ENCODE measurements at places on chromosomes 4 and X.

DNA sequence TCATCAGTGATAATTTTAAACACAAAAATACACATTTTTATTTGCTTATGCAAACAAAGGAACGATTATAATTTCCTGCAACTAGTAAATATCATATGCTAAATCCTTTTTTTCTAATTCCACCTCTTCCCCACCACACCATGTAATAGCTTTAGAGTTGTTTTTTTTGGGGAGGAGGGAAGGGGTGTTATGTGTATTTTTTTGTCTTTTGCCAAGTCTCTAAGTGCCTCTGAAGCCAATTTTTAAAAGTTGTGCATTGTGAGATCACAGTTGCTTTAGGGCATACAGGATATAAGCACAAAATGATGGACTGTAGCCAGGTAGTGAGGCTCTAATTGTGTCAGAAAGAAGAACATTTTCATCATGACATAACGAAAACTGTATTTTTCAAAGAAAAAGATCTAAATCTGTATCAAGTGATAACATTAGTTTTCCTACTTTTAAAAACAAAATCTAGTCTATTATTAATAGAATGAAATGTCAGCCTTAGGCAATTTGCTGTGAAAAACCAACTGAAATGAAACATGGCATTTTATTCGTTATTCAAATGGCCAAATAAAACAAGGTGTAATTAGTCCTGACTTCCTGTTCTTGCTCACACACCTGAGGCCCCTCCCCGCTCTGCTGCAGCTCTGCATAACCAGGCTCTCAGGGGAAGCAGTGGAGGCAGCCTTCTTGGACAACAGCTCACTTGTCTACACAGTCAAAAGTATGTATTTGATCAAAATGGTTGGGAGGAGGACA lies 157.4 kb downstream of the PALLD start:
- DNase-seq, result peak; percentile 72

DNA sequence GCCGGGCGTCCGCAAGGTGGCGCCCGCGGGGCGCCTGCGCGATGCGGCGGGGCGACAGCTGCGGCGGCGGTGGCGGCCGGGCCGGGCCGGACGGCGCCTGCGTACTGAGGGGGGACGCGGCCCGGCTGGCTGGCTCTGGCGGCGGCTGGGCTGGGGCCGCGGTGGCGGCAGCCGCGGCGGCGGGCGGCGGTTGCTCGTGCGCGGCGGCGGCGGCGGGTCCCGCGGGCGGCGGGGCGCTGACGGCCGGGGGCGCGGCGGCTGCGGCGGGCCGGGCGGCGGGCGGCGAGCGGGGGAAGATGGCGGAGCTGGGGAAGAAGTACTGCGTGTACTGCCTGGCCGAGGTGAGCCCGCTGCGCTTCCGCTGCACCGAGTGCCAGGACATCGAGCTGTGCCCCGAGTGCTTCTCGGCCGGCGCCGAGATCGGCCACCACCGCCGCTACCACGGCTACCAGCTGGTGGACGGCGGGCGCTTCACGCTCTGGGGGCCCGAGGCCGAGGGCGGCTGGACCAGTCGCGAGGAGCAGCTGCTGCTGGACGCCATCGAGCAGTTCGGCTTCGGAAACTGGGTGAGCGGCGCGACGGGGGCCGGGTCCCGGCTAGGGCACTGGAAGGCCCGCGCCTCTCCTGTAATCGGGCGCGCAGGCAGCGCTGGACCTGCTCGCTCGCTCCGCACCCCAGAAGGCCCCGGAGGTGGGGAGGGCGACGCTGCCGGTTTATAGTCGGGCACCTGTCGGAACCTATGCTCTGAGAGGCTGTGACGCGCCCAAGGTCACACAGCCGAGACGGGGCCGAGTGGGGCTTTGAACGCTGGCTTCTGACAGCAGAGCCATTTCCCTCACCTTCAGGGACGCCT lies at the start of gene TADA2B:
TSS of gene TADA2B (plus strand) at position 89 of the 853 bp plus-strand sequence. CDS start at position 297, 208 bp downstream.
- DNase-seq, result no peak

- DNase-seq, result no peak
Observed at GRCh38 chr4:16123356-16124084, 39.7 kb upstream of the PROM1 start.

DNA sequence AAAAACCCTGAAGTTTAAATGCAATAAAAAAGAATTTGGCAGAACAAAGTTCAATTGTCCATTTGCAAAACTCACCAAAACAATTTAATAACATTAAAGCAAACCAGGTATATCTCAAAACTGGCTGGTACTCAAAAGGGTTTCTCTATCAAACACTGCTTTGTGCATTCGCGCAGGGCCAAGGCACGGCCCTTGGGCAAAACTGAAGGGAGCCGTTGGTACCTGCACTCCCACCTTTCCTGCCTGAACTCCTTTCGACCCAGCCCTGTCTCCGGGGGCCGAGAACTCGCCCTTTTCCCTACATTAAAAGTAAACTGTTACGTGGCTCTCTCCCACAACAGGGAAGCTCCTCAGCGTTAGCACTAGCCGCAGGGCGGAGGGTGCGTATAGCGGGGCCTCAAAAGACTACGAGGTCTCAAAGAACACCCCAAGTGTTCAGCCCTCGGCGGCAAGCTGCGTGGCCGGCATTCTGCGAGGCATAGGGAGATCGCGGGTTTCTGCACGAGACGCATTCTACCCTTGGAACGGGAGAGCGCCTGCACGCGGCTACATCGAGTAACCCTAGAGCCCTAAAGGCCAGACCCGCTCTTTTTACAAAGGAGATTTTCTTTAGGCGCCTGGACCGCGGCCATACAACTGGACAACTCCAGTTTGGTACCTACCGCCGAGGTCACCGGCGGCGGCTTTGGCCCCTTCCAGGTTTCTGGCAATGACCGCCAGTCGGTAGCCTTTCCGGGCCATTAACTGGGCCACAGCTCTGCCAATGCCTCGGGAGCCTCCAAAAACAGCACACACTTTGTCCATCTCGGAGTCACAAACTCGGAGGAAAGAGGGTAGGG lies 550 bp downstream of the CBR4 start:
- no peak for DNase-seq

- DNase-seq, result no peak
Observed at GRCh38 chr4:176090115-176090514, 24.5 kb downstream of the WDR17 start.

GRCh38 chr4:85086721-85087120 lies 120.2 kb upstream of the WDFY3 start:
- DNase-seq, result no peak

DNA sequence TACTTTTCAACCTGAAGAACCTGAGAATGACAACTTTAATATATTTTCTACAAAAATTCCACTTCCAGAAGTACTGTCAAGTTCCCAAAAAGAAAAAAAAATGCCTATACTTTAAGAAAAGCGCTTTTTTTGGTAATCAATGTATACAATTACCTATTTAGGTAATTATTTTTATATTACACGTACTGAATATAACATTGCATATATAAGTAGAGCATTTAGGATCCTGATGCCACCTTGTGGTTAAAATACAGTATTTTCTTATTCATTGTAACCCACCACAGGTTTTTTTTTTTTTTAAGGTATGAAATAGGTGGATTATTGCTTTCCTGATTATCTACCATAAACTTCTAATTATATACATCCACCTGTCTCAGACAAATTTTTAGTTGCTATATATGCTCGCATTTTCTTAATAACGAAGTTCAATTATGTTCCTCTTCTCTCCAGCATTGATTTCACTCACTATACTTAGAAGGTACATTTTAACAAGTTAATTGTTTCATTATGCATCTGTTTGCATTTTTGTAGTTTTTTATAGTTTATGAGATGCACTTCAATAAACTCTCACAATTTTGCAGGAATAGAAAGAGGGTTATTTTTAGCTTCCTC lies 5.2 kb downstream of the MAP9 start:
- DNase-seq, result no peak

DNA sequence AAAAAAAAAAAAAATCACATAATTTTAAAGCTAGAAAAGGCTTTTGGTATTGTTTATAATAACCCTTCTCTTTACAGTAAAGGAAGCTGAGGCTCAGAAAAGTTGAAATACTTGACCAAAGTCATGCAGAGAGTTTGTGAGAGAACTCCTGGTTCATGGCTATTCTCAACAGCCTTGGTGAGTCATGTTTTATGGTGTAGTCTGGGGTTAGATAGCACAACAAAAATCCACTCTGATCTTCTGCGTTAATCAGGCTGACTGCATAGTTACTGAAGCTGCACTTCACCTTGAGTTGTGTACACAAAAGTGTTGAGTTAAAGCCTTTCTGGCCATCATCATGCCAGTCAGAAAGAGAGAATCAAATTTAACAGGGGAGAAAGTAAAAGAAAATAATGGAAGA lies 19.3 kb upstream of the SFRP2 start:
- DNase-seq, result no peak

DNA sequence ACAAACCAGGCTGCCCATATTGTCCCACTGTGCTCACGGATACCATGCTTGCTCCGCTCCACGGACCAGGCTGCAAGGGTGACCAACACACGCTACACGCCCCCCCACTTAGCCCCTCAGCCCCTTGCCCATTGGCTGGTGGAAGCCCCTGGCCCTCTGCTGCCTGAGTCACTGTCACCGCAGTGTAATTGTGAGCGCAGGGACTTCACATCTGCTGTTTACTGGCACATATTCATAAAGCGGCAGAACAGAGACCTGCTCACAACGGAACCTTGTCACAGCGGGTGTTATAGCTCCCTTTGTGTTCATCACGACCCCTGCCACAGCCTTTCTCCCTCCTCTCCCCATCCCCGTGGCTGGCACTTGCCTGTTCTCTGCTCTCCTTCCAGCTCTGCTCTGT lies 83.7 kb downstream of the PSAPL1 start:
- no peak for DNase-seq

DNA sequence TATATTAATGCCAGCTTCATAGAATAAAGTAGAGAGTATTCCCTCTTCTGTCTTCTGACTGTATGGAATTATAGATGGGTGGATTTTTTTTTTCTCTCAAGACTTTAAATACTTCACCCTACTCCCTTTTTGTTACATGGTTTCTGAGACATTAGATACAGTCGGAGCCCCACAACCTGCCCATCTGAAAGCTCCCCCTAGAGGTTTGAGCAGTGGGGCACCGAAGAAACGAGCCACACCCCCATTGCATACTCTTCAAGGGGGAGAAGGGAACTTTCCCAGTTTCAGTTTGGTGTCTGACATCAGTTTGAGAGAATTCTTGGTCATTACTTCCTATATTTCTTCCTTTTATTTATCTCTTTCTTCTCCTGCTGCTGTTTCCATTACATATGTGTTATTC lies 437.6 kb upstream of the AGA start:
- no peak for DNase-seq

All from foreskin keratinocyte (primary cell).